Placental pericyte (primary cell): ENCODE measurements at places on chromosomes 4 and X. TPM values are rescaled to one million over a fixed set of nuclear protein-coding genes. Genes with fewer than 3 reads are reported as not detected.

SOD3 gene
- total RNA-seq = 18.9 and 69.4 TPM in 2 replicates

CNKSR2 gene
- 0.88 and 1.4 TPM in 2 replicates for total RNA-seq

EVC2 gene
- total RNA-seq = 12.2 and 16.0 TPM in 2 replicates

CYTL1 gene
- total RNA-seq = 2.8 TPM in 1 of 2 replicates, not detected in the other

SSX4B gene
- not detected in 2 replicates for total RNA-seq

ADH1C gene
- total RNA-seq = not detected in 2 replicates

FAM156A gene
- total RNA-seq = 7.2 and 12.7 TPM in 2 replicates

CT45A2 gene
- not detected in 2 replicates for total RNA-seq
